Stimulated activated CD8-positive, alpha-beta memory T cell treated with anti-CD3 and anti-CD28 coated beads, Interleukin-4, amount 100 ng/mL, for 4 hours (primary cell): ENCODE measurements at places on chromosomes 7 and 10.

GRCh38 chr7:90692947-90693346 lies 96.8 kb downstream of the CDK14 start:
- DNase-seq, result no peak

DNA sequence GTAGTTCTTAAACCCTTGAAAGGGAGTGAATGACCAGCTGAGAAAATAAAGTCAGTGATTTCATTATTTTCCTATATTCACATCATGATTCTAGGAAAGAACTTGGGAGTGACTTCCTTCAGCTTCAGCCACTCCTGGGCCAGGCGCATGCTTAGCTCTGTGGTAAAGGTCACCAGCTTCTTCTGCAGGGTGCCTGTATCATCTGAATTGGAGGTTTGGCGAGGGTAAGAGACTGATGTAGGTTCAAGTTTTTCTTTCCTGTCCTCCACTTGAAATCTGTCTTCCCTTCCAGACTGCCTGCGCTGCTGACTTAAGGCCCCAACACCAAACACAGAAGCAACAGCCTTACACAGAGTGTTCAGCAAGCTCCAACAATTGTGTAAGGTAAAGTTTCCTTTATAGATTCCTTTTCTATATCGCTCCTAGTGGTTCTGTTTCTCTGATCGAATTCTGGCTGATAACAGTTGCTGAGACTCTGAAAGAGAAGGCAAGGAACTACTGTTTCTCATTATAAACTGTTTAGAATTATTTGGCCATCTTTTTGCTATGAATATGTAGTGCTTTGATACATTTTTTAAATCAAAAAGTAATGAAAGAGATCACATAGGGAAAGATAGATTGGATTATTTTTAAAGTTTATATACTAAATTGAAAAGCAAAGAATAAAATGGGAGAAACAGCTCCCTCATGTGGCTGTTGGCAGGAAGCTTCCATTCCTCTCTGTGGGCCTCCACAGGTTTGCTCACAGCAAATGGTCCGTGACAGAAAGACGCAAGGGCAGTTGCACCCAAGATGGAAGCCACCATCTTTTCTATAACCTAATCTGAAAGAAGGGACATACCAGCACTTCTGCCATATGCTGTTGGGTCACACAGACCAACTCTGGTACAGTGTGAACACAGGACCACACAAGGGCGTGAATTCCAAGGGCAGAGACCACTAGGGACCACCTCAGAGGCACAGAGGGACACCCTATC lies 14.0 kb downstream of the GATAD1 start:
- DNase-seq, result no peak

- no peak for DNase-seq
Observed at GRCh38 chr7:37536706-37537105, 88.0 kb upstream of the ELMO1 start.

DNA sequence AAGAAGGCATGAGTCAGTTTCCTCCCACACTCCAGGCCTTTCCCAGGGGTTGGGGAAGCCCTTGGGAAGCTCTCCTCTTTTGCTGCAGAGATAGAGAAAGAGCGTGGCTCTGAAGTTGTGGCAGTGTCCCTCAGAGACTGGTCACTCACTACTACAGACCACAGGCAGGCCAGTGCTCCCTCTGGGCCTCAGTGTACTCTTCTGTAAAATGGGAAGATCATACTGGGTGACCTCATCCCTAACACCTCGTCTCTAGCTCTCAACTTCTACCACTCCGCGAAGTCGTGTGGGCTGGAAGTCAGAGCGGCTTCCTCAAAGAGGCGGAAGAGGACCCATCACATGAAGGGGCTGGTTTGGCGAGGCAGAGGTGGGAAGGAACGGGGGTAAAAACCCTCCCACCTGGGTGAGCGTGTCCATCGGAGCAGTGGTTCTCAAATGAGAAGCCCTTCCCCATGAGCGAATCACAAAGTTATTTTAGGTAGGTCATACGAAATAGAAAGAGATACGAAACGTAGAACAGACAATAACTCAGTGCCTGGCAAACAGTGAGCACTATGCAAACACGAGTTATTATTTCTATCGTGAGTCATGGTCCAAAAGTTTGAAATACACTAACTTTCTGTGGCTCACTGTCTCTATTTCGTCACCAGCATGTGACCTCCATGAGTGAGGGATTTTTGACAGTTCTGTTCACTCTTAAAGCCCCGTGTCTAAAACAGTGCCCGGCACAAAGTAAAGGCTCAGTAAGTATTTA lies 32.7 kb downstream of the PRKAG2 start:
- no peak for DNase-seq

DNA sequence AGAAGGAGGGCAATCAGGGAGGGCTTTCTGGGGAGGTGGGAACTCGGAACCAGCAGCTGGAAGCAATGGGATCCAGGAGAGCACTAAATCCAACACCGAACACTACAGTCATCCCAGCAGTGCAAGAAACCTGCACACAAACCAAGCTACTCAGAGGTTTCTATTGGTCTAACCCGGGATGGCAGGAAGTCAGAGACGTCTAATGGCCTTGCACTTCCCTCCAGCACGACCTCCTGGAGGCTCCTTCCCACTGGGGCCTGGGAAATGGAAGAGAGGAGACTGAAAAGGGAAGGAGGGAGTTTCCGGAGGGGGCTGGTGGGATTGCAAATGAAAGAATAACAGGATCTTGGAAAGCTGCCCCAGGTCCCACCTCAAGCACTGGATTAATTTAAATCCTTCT lies 56.3 kb downstream of the TEX36 start:
- no peak for DNase-seq

DNA sequence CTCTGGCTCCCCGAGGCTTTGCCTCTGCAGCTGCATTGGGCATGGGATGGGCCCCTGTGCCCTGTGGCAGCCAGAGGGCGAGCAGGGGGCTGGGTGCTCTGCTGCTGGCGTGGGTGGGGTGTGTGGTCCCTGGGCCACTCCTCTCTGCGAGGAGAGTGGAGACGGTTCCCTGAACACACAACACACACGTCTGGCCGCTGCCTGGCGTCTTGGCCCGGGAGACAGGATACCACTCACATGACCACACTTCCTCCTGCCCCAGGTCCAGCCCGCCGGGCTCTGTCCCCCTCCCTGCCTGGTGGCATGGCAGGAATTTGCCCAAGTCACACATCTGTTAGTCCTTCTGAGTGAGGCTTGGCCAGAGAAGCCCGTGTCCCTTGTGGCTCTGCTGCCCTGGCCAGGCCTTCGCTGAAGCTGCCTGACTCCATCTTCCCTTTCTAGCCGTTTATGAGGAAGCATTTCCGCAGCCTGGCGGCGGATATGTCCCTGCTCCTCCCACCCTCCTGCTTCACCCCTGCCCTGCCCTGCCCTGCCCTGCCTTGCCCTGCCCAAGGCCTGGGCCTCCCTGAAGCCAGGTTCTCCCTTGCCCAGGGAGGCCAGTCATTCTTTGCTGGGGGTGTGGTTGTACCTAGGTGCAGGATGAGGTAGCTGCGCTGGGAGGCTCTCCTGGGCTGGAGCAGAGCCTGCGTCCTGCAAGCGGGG lies 3.0 kb downstream of the BRI3 start:
- no peak for DNase-seq
